ENCODE measurements at places on chromosomes 5 and 9. TPM values are rescaled to one million over a fixed set of nuclear protein-coding genes. Genes with fewer than 3 reads are reported as not detected.

- DNase-seq, result peak; percentile 77
Measured at GRCh38 chr9:135692410-135692809, 6.9 kb downstream of the SOHLH1 start.

NME5 gene
- not detected for total RNA-seq

DNA sequence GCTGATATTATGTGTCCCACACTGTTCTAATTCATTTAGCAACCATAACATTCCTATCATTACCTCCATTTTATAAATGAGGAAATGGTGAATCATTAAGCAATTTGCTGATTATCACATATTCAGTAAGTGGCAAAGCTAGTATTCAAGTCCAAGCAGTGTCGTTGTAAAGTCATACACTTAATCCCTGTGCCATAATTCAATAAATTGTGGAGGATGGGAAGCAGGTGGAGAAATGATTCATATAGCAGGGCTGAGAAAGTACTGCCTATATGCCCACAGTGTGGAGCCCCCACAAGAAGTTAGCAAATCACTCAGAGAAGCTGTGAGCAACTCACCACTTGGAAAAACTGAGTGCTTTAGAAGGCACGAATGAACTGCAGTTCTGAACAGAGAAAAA, 691.0 kb downstream of the PTPRD start:
- DNase-seq, result no peak

PCDHGC3 gene
- total RNA-seq, result 53.1 TPM

- DNase-seq, result peak; percentile 55
Measured at GRCh38 chr5:60161340-60161934, 267.9 kb upstream of the PDE4D start.

C9orf152 gene
- total RNA-seq, result not detected

GALNT10 gene
- total RNA-seq, result 67.9 TPM

DNA sequence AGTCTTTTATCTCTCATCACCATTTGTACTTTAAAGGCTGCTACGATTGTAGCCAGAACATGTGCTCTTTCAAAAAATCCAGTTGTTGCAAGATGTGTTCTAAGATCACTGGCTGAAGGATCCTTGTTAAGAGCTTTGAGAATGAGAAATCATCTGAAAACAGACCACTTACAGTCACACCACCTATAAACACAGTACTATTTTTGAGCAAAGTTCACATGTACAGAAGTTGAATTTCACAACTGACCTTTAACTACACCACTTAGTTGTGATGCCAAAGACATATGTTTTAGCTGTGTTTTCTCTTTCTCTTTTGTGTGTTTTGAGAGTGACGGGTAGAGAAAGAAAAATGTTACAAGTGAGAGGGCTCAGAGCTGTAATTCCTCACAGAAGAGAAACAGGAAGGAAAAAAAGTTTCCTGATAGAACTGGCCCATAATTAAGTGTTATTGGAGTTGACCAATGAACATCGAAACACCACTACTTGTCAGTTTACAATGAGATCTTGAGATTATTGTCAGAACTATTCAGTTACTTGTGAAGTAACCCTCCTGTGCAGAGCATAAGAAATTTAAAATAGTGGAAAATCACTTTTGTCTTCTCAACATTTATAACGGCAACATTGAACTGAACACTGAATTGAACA, 245.4 kb downstream of the MLLT3 start:
- DNase-seq, result no peak

DNA sequence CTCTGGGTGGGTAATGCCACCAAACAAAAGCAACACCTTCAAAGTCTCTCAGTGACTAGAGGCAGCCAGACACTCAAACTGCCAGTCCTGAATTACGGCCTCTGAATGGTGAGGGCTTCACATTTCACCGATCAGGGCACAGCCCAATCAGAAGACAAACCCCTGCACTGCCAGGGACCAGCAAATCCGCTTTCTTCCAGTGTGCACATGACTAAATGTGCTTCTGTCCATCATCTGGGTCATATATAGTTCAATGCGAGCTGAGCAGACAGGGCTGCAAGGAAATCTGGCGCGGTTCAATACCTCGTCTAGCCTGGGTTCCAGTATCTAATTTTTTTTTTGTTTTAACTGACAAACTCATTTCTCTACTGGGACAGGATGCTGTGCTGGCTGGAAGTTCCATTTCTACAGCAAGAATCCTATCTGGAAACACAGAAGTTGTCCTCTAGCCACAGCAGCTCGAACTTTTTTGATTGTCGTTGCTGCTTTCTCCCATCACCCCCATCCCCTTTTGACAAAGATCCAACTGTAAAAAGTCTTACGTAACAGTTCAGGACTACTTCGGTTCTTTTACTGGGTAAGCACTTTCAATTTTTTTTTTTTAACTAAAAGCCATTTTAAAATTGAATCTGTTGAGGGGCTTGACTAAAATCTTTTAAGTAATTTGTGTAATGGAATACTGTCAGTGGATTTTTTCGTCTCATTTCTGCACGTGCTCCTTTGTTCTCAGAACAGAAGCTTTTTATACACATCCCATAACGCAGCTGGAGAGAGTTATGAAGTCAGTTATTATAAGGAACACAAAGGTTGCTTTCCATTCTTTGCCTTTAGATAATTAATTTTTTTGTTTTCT, 112.7 kb downstream of the NR6A1 start:
- peak; percentile 93 for DNase-seq

GRCh38 chr9:131739133-131739958, 530 bp downstream of the RAPGEF1 start:
- peak; percentile 79 for DNase-seq

PTPN3 gene
- total RNA-seq, result 1.3 TPM

GRCh38 chr5:127943061-127943371, 140.6 kb upstream of the SLC12A2 start:
- no peak for DNase-seq

- DNase-seq, result no peak
Measured at GRCh38 chr5:56093970-56094369, 99.2 kb upstream of the IL6ST start.

DNA sequence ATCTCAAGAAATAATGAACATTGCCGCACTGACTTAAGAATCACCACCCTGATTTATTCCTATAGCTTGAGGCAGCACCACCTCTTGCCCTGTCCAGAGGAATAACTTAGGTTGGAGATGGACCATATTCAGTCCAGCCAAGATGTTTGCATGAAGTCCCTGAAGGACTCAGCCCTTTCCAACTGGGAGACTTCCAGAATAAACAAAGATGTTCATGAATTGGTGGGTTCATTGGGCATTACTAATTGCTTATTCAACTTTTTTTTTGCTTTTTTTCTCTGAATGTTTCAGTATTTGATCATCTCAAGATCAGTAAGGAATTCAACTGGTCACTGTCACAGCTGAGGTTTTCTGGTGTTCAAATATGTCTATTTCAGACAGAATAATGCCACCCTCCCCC, 470.6 kb downstream of the CCDC171 start:
- DNase-seq, result peak; percentile 86

GPX8 gene
- total RNA-seq, result 233 TPM

DNA sequence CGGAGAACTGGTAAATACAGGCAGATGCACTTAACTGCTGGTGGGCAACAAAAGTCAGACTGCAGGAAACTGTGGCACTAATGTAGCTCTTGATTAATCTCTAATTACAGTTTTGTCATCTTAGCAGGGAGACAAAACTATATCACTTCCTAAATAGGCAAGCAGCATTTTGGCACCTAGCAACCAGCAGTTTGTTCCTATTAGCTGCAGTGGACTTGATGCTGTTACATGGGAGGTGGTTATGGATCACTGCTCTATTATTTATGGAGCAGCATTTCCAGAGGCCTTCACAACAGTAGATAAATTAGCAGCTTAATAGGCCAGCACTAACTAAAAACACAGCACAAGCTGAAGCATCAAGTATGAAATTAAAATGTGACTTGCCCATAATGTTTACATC, 518.3 kb upstream of the ITGA1 start:
- no peak for DNase-seq

KCNV2 gene
- total RNA-seq, result not detected

GRCh38 chr5:133569347-133569746, 43.0 kb downstream of the FSTL4 start:
- DNase-seq, result peak; percentile 7

All from GM23248 (cell line).